ENCODE measurements at places on chromosomes 3 and 15.

GRCh38 chr3:135337192-135337591, 542.1 kb downstream of the EPHB1 start:
- DNase-seq: peak; percentile 6

DNA sequence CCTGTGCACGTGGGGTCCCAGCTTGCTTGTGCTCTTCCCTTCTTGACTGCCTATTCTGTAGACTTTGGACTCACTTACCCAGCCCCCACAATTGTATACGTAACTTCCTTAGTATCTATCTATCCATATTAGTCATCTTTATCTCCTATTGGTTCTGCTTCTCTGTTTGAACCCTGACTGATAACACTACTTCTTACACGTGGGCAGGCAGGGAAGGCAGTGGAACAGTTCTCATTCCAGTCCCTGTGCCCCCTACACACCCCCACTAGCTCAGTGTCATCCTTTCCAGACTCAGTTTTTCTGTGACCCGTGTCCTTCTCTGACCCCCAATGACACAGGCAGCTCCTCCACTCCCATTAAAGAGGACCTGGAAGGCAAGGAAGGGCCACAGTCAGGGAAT, 74.2 kb upstream of the FBN1 start:
- DNase-seq: no peak

- no peak for DNase-seq
Measured at GRCh38 chr3:14869917-14870782, 51.4 kb downstream of the FGD5 start.

GRCh38 chr3:108022256-108023150, 68.3 kb downstream of the CD47 start:
- no peak for DNase-seq

DNA sequence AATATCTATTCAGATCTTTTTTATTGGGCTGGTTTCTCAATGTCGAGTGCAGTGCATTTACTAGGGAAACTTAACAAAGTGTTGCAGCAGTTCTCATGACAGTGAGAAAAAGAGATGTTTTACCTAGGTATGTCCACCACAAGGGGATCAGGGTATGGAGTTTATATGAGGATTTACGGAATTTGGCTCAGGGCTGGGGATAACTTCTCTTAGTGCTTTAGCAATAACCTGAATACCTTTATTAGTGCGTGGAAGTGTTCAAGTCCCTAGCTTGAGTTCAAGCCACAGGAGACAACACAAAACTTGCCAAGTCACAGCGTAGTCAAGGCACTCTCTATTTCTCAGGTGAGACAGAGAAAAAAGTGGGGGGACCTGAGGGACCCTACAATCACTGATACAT, 3.9 kb upstream of the CCR3 start:
- DNase-seq: no peak

GRCh38 chr15:67144609-67145311, 79.4 kb downstream of the SMAD3 start:
- DNase-seq: no peak

GRCh38 chr3:49171775-49172500, 540 bp downstream of the KLHDC8B start:
- no peak for DNase-seq
